ENCODE measurements at places on chromosomes 16 and 17. TPM values are rescaled to one million over a fixed set of nuclear protein-coding genes. Genes with fewer than 3 reads are reported as not detected.

DNA sequence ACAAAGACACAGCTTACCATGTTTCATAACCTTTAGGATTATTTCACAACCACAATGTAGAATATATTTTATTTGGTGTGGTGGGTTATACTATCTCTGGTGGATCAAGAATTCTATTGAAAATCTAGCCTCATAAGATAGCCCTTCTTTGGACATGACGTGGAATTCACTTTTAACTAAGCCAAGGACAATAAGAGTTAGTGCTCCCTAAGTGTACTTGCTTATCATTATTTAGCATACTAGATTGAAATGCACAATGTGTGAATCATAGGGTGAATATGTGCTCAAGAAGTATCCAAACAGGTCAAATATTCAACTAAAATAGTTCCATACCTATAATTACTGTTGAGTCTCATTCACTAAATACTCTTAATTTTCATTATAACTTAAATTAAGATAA, 1179.5 kb upstream of the GOT2 start:
- no peak overlapping the region for H3K27ac ChIP-seq
- no peaks in the 10 kb centered on the region for H3K36me3 ChIP-seq
- DNase-seq, result no peak
- H3K27me3 ChIP-seq, result no peaks in the 10 kb centered on the region

GRCh38 chr17:51325471-51325870, 65.1 kb downstream of the UTP18 start:
- no peak overlapping the region for H3K27ac ChIP-seq
- DNase-seq, result no peak
- no peaks in the 10 kb centered on the region for H3K27me3 ChIP-seq
- H3K4me1 ChIP-seq, result no peaks in the 10 kb centered on the region
- no peak overlapping the region for H3K4me3 ChIP-seq

GRCh38 chr16:68187505-68187904, 48.4 kb downstream of the ESRP2 start:
- H3K4me3 ChIP-seq, result no peak overlapping the region
- no peaks in the 10 kb centered on the region for H3K27me3 ChIP-seq
- peaks cover 7% of the 10 kb centered on the region for H3K36me3 ChIP-seq
- H3K27ac ChIP-seq, result no peak overlapping the region

DNA sequence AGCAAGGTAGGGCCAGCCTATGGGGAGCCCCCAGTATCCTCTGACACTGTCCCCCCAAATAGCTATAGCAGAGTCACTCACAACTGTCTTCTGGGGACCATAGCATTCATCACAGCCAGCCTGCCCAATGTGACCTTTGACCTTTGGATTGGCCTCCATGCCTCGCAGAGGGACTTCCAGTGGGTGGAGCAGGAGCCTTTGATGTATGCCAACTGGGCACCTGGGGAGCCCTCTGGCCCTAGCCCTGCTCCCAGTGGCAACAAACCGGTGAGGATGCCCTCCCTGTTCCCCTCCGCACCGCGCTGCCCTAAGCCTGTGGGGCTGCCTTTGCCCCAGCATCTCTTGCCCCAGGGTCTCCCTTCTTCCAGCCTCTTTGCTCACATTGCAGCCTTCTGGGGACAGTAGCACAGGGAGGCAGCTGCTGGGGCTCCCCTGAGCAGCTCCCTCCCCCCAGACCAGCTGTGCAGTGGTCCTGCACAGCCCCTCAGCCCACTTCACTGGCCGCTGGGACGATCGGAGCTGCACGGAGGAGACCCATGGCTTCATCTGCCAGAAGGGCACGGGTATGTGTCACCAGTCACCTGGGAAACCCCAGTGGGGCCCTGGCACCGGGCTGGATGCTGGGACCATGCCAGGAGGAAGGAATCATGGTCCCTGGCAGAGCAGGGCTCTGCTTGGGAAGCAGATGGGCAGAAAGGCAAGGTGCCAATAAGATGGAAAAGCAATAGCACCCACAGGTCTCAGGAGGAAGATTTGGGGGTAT, 61.1 kb downstream of the MRC2 start:
- no peaks in the 10 kb centered on the region for H3K36me3 ChIP-seq
- H3K27me3 ChIP-seq, result no peaks in the 10 kb centered on the region
- peaks cover 3% of the 10 kb centered on the region for H3K4me1 ChIP-seq
- H3K4me3 ChIP-seq, result no peak overlapping the region

DNA sequence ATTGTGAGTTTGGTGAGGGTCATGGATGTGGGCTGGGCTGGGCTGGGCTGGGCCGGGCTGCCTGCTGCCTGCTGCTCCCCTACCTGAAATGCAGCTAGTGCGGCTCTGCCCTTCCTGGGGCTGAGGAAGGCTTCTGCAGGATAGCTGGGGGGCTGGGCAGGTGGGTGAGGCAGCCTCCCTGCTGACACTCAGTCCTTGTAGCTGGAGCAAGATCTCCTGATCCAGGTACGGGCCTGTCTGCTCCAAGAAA, 4.7 kb downstream of the RPL13 start:
- peaks cover 42% of the 10 kb centered on the region for H3K4me1 ChIP-seq
- H3K36me3 ChIP-seq, result peaks cover 3% of the 10 kb centered on the region
- H3K27me3 ChIP-seq, result no peaks in the 10 kb centered on the region

GRCh38 chr17:78986649-78987328, 7.1 kb upstream of the LGALS3BP start:
- no peaks in the 10 kb centered on the region for H3K36me3 ChIP-seq
- no peak overlapping the region for H3K4me3 ChIP-seq
- no peak overlapping the region for H3K27ac ChIP-seq
- peaks cover 4% of the 10 kb centered on the region for H3K4me1 ChIP-seq
- no peak for DNase-seq

DNA sequence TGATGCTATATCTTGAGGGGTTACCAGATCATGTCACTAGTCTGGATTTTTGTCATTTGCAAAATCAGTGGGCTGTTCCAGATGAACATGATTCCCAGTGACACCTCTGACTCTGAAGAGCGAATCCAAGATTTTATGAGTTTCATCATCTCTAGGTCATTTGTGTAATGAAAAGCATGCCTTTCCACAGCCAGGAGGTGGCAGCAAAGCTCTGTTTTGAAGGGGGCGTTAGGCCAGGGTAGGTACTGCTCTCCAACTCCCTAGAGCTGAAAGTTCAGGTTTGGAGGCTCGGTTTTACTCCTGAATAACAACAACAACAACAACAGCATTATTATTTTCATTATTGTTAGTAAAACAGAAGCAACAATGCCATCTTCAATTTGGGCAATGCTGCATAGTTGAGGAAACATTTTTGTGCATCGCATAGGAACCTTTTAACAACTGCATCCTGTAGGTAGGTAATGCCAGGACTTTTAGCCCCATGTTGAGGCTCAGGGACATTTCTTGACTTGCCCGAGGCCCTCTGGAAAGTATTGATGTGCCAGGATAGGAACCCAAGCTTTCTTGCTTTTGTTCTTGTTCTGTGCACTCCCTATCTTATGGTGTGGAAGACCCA, 77.0 kb downstream of the MYH13 start:
- H3K4me3 ChIP-seq, result no peak overlapping the region
- DNase-seq, result peak; percentile 78
- no peaks in the 10 kb centered on the region for H3K36me3 ChIP-seq
- H3K27ac ChIP-seq, result no peak overlapping the region
- H3K27me3 ChIP-seq, result no peaks in the 10 kb centered on the region
- no peaks in the 10 kb centered on the region for H3K4me1 ChIP-seq

- H3K27me3 ChIP-seq, result no peaks in the 10 kb centered on the region
- DNase-seq, result no peak
- no peaks in the 10 kb centered on the region for H3K4me1 ChIP-seq
- no peak overlapping the region for H3K27ac ChIP-seq
These were observed 41.1 kb upstream of the C16orf82 start for GRCh38 chr16:27025581-27025980.

- H3K36me3 ChIP-seq, result no peaks in the 10 kb centered on the region
- DNase-seq, result no peak
- no peaks in the 10 kb centered on the region for H3K27me3 ChIP-seq
- H3K4me3 ChIP-seq, result no peak overlapping the region
- no peak overlapping the region for H3K27ac ChIP-seq
- no peaks in the 10 kb centered on the region for H3K4me1 ChIP-seq
These were observed 11.4 kb downstream of the KRABD2 start for GRCh38 chr17:8365143-8365542.

- no peaks in the 10 kb centered on the region for H3K27me3 ChIP-seq
- peak; percentile 70 for DNase-seq
- no peak overlapping the region for H3K4me3 ChIP-seq
- no peak overlapping the region for H3K27ac ChIP-seq
- H3K36me3 ChIP-seq, result no peaks in the 10 kb centered on the region
These were observed 7.4 kb upstream of the TMEM220 start for GRCh38 chr17:10737168-10737622.

The OR2C1 gene
- not detected for total RNA-seq

The ITGA3 gene
- total RNA-seq, result 11.9 TPM

The KRT36 gene
- total RNA-seq, result not detected
